Sigmoid colon (tissue), 7 donors: ENCODE measurements at places on chromosomes 5 and 9. TPM values are rescaled to one million over a fixed set of nuclear protein-coding genes. Genes with fewer than 3 reads are reported as not detected.

ECSCR gene
- total RNA-seq = 16.4 TPM

GRCh38 chr9:77534376-77535057 lies 113.6 kb downstream of the GNA14 start:
- DNase-seq = no peak

DNA sequence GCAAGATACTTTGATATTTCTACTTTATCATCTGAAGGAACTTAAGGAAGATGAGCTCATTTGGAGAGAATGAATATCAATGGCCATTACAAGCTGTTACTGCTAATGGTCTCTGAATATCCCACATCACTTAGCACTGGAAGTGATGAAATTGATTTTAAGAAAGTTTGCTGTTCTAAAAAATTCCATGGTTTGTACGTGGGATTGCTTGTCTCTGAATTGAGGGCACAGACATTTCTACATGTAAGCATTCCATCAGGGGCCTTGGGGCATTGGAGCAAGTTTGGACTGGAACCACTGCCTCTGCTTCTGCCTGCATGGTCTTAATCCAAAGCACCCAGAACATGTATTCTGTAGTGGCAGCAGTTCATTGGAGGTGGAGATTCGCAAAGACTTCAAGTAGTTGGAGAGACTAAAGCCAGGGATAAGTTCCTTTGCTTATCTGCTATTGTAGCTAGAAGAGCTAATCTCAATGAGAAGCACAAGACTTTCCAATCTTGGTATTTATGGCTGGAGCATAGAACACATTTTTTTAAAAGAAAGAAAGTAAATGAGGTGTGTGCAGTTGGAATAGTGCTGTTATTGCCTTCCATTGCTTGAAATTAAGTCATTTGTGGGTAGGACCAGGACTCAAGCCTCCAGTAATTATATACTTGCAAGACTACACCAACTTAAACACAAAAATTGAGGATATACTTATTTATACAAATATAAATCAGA lies 424.2 kb downstream of the SPATA31D1 start:
- DNase-seq = no peak

DNA sequence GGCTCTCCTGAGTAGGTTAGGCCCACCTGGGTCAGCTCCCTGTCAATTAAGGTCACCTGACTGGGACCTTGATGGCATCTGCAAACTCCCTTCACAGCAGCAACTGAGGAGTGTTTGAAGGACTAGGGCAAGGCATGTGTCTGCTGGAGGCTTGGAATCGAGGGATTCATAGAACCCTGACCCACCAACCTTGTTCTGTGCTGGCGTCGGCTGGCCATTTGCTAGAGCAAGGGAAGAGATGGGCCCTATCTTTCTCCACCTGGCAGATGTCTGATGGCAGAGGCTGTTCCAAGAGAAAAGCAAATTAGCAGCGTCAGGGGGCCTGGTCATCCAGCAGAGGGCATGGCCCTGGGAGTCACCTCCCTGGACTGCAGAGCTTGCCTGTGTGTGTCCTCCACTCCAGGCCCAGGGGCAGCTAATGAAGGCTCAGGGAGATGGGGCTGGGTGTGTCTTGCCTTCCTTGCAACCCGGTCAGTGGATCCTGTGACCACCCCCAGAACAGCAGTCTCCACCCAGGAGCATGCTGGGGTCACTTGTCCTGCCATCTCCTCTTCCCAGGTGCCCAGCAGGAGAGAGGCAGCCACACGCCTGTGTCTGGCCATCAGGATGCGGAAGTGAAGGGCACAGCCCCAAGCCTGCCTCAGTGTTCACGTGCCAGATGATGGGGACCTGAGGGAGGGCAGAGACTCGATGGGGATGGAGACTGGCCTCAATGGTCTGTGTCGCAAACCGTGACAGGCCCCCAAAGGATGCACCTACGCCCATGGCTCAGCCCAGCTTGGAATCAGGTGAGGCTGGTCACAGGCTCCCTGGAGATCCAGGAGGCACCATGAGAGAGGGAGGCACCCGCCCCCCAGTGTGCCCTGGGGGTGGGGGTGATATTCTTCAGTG lies 53.9 kb downstream of the BARX1 start:
- peak; percentile 53 for DNase-seq

DNA sequence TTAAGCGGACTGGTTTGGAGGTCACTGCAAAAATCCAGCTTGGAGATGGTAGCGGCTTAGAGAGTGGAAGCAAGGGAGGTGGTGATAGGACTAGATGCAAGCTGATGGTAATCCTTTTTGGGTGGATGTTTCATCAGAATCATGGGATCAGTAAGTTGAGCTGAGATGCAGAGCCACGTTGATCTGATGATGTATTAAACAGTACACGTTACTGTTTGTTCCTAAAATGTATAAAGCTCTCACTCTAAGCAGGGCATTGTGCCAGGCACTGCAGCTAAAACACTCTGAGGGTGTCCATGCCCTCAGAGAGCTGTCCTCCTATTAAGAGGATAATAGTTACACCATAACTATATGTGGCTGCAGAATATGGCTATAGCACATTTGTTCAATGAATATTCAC lies 93.1 kb downstream of the JAKMIP2 start:
- DNase-seq = peak; percentile 75

DNA sequence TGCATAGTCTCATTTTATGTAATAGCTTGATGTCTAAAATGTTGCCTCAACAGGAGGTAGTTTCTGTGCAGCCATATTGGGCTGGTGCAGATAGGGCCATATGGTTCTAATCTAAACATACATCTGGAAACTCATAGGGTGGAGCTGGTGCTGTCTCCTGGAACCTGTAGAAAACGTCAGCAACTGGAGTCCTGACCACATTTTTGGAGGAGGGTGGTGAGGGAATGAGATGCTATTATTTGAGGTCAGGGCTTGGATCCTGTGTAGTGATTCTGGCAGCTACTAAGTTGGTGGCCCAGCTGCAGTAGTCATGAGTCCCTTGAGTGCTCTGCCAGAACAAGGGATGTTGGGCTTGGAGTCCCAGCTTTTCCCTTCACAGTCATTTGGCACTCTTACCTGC lies 14.1 kb downstream of the MAN2A1 start:
- no peak for DNase-seq

OTP gene
- not detected for total RNA-seq

TMEM215 gene
- total RNA-seq = not detected

SRP19 gene
- total RNA-seq = 57.3 TPM

DNA sequence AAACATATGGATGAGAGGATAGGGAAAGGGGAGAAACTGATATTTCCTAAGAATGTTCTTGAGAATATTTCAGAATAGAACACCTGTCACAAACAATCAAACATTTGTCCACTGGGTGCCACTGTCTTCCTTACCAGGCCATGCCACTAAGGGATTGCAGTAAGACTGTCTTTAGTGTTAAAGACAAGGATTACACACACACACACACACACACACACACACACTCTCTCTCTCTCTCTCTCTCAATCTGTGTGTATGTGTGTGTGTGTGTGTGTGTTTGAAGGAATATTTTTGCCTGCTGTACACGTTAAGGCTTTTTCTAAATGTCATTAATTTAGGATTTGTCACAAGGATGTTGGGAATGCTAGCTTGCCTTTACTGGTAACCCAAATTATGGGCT lies 54.4 kb downstream of the CCDC192 start:
- DNase-seq = no peak

TRAF1 gene
- 4.4 TPM for total RNA-seq

GRM6 gene
- total RNA-seq = not detected

PCDHGB5 gene
- total RNA-seq = 13.3 TPM

DNA sequence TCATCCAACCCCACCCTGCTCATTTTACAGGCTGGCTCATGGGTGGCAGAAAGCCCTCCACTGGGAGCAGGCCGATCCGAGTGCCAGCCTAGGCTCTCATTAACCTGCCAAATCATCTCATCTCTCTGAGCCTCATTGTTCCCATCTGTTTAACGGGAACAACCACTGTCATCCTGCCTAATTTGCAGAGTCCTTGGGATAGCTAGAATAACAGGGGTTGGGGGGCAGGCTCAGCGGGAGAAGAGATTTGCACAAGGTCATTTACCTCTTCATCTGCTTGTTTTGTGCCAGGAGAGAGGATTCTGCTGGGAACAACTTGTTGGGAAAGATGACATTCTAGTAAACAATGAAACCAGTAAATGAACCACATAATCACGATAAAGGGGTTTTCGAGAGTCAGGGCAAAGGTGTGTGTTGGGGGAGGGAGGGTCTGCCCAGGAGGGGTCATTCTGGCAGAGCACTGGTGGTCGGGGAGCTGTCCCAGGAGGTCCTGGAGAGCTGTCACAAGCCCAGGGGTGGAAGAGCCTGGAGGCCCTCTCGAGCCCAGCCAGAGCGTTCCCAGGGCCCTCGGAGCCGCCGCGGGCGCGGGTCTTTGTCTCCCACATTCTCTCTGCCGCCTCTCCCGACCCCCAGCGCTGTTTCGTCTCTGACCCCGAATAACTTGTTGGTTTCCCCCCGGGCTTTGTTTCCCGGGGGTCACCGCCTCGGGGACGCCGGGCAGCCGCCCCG lies 22.8 kb upstream of the NDST1 start:
- DNase-seq = no peak

TMEM203 gene
- total RNA-seq = 33.2 TPM

DNA sequence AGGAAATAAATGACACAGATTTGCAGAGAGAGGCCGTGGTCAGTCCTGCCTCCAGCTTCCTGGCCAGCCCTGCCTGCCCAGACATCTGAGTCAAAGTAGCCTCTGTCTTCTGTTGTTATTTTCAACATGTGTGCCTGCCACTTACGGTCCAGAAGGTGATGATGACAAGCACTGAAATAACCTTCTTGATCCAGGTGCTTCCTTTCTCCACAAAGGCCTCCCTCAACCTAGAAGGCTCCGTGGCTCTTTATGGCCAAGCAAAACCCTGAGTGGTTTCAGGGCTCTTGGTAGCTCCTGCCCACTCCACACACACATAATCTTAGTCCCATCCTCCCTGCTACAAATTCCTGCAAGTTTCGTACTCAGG lies 34.1 kb upstream of the SLC6A19 start:
- DNase-seq = no peak

DEPDC1B gene
- 0.36 TPM for total RNA-seq

DNA sequence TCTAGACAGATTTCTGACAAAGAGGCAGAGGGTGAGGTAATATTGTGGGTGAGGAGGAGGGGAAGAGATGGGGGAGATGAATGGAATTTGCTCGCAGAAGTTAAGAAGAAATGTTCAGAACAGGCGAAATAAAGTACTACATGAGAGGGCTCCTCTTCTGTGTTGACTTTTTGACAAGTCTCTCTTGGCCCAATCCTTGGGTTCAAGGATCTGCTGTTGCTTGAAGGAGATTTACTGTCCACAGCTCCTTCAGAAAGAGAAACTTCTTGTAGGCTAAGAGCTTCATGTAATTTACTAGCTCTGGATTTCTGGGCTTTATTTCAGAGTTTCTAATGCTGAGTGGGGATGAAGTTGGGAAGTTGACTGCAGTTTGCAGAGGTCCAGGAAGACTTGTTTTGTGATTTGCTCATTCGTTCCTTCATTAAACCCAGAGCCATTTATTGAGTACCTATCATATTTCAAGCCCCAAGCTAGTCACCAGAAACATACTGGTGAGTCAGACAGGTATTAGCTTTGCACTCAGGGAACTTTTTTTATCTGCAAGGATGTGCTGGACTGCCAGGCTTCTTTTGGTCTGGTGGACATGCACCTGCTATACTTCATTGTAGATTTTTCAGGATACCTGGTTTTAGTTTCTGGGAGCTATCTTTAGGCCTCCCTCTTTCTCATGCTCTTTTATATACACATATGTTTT lies 402.9 kb upstream of the CLINT1 start:
- DNase-seq = no peak

DNA sequence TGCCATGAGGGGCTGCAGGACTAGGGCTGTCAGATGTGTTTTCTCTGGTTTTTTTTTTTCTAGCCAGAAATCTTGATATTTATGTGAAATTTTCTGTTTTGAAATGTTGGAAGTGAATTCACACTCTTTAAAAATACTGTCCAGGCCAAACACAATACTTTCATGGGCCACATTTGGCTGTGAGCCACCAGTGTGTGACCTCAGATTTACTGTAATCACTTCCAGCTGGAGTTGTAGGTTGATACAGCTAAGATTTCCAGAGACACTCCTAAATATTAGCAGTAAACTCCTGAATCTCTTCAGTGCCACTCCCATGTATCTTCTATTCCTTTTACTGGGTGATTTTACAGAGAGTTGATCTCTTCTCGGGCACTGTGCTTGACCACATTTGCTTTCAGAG lies 92.2 kb upstream of the CKMT2 start:
- no peak for DNase-seq

- peak; percentile 99 for DNase-seq
Observed at GRCh38 chr9:136363106-136363948, at the start of gene DNLZ. Gene DNLZ (minus strand): TSS chr9:136363744. CDS start chr9:136363714, 30 bp downstream.

IL4 gene
- total RNA-seq = not detected

- DNase-seq = no peak
Observed at GRCh38 chr9:7841831-7842230, 42.3 kb upstream of the DMAC1 start.

DNA sequence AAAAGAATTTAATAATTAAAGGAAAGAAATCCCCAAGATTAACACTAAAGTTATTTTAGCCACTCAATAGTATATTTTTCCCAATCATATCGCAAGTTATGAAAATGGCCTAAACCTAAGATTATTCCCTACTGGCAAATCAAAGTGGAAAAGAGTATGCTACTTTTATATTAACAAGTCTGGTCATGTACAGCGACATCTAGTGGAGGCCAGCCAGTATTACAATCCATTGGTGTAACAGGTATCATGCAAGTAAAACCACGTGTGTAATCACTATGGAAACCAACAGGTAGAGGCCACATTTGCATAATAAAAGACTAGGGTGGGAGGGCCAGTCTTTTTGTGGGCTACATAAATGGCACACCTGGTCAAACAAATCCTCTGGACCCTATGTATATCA lies 976.4 kb upstream of the CDH9 start:
- no peak for DNase-seq

C5orf52 gene
- not detected for total RNA-seq

AFAP1L1 gene
- 5.6 TPM for total RNA-seq

ARAP3 gene
- total RNA-seq = 4.3 TPM

CBY3 gene
- total RNA-seq = 0.66 TPM

IL12B gene
- not detected for total RNA-seq

GRCh38 chr5:160969645-160970044 lies 117.6 kb upstream of the ATP10B start:
- no peak for DNase-seq

GRCh38 chr5:522899-523440 lies 1.3 kb downstream of the SLC9A3 start:
- DNase-seq = no peak

DNA sequence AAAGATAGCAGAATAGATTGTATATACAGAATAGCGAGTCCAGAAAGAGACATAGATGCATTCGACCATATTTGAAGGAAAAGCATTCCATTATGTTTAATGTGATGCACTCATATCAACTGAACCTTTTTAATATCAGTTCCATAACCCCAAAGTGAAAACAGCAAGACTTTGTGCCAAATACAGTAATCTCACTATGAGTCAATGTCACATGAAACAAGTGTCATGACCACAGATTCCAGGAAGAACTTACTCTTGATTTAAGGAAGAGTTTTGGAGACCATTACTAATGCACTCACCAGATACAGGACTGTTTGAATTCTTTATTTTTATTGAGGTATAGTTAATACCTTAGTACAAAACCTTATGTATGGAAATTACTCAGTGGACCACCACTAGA lies 220.5 kb downstream of the SH3GL2 start:
- no peak for DNase-seq
